CD4-positive, alpha-beta T cell (primary cell): ENCODE measurements at places on chromosomes 3 and 15.

DNA sequence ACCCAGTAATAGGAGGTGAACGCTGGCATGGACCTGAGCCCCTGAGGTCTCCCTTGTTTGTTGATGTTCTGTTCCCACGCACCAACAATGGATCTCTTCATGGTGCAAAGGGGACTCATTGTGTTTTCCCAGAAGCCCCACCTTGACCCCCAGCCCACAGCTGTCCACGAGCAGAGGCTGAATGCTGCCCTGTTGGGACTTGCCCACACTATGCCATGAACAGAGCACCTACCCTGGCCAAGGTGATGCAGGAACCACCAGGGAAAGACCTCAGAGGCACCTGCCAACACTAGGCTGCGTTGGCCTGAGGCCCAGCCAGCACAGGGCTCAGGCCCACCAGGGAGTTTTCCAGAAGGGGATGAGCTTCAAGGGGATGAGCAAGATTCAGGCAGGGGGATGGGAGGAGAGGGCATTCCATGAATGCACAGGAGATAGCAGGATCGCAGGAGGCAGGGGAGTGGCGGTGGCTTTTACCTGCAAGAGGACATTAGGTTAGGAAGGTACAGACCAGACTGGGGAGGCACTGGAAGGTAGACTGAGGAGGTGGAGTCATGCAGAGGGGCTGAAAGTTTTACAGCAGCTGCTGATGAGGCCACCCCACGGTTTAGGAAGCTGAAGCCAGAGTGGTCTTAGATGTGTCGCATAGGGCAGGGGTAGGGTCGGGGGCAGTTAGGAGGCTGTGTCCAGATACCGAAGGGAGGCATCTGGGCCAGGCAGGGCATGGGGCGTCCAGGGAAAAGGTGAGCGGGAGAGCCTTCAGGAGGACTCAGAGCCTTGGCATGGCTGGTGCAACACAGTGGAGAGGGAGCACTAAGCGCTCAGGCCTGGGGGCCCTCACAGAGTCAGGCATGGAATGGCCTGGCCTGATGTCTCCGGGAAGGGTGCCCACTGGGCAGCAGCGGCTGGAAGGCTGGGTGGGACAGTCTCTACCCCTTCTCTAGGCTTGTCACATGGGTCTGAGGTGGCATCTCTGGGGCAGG lies 4.0 kb upstream of the PHGR1 start:
- DNase-seq, result no peak

GRCh38 chr3:42706721-42707619 lies 4.4 kb upstream of the HHATL start:
- no peak for DNase-seq

DNA sequence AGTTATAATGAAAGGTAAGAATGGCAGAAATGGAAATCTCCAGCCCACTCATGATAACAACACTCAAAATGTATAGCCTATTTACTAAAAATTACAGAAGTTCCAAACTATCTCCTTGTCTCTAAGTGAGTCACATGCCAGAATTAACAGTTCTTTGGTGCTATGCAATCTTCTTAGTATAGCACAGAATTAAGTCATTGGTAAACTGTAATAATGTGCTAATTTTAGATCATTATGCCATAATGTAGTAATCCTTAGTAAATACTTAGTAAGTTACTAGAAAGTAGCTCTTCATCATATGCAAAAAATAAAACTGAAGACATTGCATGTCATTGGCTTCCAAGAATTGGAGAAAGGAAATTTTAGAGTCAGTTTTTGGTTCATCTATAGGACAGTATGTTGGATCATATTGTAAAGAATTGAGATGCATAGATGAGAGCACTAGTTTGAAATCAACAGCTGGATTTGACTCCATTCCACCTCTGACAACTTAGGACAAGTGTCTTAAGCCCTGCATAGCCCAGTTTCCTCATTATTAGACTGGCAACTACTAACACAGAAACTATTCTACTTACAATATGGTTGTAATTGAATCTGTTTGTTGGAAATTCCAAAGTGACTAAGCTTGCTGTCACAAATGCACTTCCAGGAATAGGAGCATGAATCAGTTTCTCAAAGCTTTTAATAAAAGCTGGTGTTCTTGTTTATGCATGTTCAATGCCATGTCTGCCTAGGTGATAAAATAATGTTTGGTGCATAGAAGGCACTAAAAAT lies 40.1 kb upstream of the CD47 start:
- no peak for DNase-seq

DNA sequence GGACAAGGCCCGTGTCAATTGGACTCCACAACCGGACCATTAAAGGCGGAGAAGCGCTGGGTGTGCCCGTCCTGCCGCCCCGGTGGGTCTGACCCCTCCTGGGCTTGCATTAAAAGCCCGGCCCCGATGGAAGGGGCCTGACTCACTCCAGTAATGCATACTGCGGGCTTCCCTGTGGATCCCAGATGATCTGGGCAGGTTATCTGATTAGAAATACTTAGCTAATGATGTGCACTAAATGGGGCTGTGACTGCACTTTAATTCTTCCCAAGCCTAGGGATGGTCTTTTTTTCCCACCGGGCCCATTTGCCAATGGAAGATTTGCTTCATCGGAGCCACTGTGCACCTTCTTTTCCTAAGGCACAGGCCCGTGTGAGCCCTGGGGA lies 124.9 kb downstream of the TMEM266 start:
- no peak for DNase-seq

GRCh38 chr3:185387646-185388045 lies 24.7 kb downstream of the MAP3K13 start:
- no peak for DNase-seq

- DNase-seq, result no peak
Observed at GRCh38 chr3:37546876-37547275, 314.8 kb upstream of the CTDSPL start.

- DNase-seq, result no peak
Observed at GRCh38 chr3:185998136-185998535, 60.3 kb upstream of the TRA2B start.

DNA sequence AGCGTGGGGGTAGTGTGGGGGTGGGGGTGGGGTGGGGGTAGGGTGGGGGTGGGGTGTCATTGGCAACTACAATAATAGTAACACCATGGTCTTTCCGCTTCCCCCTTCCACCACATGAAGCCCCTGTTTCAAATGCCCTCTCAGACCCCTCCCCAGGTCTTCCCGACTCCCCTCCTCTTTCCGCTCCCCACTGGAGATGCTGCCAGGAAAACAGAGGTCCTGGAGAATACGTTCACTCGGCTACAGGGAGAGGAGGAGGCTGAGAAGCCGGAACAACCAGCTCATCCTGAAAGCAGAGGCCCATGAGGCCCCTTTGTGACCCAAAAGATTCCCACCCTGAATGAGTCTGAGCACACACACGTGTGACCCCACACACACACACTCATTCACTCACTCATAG lies 75.4 kb downstream of the CPN2 start:
- no peak for DNase-seq

- DNase-seq, result no peak
Observed at GRCh38 chr3:69419276-69419675, 33.4 kb upstream of the FRMD4B start.

DNA sequence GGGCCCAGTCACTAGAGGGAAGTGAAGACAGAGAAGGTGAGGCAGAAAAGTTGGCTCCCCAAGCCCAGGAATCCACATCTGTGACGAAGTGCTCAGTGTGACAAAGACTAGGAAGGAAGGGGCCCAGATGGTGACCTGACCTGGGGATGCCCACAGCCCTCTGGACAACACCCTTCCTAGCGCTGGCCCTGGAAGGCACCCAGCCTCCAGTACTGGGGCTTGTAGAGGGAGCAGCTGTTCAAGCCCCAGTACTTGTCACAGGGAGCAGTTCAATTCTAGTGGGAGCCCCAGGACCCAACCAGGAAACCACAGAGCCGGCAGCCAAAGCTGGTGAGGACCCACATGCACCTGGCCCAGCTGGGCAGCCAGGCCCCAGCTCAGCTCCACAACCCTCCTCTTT lies 190.8 kb downstream of the XXYLT1 start:
- no peak for DNase-seq

DNA sequence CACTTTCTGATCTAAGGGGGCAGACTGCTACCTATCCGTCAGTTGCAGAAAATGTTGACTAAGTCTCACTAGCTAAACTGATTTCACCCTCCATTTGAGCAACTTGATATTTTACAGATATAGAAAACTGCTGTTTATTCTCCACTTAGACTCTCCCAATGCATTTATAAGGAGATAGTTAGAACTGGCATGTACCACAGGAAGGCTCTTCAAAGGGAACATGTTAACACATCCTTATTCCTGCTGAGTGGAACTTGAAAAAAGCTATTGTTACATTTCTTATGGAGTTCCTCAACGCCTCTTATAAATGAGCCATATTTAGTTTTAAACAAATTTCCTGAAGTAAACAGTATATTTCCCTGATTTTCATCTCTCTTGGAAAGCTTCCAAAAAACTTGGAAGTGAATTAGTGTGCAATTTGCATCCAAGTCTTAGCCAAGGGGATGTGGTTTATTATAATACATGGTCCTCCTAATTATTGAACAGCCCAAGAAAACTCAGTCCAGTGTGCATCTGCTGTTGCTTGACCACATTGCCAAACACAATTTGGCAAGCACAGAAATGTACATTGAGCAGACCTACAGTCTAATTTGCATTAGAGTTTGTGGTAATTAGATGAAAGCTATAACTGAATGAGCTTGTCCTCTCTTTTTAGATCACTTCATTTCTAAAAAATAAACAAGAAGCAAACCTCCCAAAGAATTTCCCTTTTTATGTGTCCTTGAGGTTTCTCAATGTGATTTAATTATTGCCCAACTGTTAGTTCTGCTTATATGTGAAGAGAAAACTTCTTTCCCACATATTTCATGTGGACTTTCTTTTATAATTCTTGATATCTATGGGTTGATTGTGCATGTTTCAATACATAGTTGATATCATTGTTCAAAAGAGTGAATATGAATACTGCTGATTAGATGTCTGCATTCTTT lies 72.6 kb upstream of the DPH6 start:
- no peak for DNase-seq

DNA sequence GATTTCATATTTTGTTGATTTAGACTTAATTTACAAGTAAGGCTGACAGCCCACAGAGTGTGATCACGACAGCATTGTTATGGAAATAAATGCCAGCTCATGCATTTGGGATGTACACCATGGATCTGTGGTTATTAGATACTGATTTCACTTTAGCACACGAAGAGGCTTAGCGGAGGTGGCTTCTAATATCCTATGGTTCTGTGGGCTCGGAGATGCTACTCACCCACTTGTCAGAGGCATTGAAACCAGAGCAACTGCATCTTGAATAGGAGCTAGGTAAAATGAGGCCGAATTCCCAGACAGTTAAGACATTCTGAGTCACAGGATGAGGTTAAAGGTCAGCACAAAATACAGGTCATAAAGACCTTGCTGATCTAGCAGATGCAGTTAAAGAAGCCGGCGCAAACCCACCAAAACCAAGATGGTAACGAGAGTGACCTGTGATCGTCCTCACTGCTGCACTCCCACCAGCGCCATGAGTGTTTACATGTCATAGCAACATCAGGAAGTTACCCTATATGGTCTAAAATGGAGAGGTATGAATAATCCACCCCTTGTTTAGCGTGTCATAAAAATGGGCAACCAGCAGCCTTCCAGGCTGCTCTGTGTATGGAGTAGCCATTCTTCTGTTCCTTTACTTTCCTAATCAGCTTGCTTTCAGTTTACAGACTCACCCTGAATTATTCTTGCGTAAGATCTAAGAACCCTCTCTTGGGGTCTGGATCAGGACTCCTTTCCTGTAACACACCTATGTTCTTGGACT lies 117.5 kb downstream of the PGPEP1L start:
- no peak for DNase-seq

- DNase-seq, result no peak
Observed at GRCh38 chr3:32620611-32621310, 50.1 kb upstream of the DYNC1LI1 start.

DNA sequence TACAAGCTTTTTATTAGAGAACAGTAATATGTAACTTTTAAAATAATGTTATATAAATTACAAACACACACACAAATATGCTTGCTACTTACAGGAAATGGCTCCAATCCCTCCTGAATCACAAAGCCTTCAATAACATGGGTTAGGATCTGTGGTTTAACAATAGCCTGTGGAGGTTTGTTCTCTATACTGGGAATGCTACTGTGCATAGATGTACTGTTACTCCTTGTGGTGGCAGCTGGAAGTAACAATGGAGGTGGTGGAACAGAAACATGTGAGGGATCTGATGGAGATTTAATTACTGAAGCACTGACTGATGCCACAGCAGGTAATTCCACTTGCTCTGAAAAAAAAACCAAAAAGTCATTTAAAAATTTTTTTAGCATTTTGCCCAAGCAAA lies 64.4 kb downstream of the PHC3 start:
- DNase-seq, result no peak

DNA sequence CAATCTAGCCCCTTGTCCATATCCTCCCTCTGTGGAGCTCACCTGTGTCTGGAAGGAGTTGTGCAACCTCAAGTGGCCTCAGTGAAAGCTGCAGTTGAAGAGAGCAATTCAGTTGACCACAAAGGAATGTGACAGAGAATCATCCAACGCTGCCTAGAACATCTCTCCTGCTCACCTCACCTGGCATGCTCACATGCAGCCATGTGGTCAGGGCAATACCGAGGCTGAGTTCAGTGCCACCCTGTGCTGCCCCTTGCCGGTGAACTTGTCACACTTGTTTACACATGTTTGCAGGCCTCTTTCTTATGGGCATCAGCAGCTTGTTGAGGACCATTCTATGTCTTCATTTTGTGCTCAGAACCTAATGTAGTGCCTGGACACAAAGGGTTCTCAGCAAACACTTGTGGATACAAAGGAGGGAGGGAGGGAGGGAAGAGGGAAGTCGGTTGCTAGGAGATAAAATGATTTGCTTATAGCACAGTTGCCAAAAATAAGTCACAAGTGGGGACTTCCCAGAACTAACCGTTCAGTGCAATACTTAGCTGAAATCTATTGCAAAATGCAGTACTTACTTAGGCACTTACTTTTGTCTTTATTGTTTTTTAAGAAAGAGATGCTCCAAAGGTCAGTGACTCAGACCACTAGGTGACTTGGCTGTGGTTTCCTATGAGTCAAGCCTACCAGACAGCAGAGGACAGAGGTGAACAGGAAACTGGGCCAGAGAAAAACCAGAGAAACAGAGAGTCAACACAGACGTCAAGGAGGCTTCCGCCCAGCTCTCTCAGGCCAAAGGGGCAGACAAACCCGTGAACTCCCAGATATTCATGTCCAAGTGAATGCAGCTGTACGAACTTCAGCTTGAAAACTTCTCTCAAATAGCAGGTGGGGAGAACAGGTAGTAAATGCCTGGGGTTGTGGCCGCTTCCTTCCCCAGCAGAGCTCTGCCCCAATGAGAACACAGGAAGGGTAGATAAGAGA lies 227.8 kb upstream of the CTNNB1 start:
- no peak for DNase-seq

GRCh38 chr3:148911173-148911572 lies 46.1 kb downstream of the CPA3 start:
- DNase-seq, result no peak

GRCh38 chr15:69341356-69341755 lies 42.6 kb downstream of the PAQR5 start:
- DNase-seq, result no peak

GRCh38 chr15:51856714-51857380 lies 27.4 kb downstream of the TMOD3 start:
- DNase-seq, result no peak

GRCh38 chr15:40285554-40286011 lies 2.7 kb upstream of the ANKRD63 start:
- no peak for DNase-seq

- no peak for DNase-seq
Observed at GRCh38 chr3:197500812-197501211, 55.0 kb downstream of the BDH1 start.
